CD4-positive, alpha-beta T cell (primary cell): ENCODE measurements at places on chromosomes 6 and 20. TPM values are rescaled to one million over a fixed set of nuclear protein-coding genes. Genes with fewer than 3 reads are reported as not detected.
A peak's percentile ranks its signal among the peaks of the same experiment; 100 is the strongest.

DNA sequence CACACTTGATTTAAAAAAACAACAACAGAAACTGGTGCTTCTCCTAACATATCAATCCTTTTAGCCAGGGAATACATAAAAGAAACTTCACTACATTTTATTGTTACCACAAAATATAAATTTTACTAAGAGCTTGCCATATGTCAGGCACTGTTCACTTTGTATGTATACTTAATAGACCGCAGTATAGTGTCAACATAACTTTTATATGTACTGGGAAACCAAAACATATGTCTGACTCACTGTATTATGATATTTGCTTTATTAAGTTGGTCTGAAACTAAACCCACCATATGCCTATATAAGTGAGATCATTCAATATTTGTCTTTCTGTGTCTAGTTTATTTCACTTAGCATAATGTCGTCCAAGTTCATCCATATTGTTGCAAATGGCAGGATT, 108.4 kb downstream of the KLHL32 start:
- no peak overlapping the region for H3K4me3 ChIP-seq
- no peaks in the 10 kb centered on the region for H3K4me1 ChIP-seq
- no peak for DNase-seq
- H3K27ac ChIP-seq = no peak overlapping the region

GRCh38 chr20:1893721-1894470, 1.3 kb upstream of the SIRPA start:
- no peak overlapping the region for H3K4me3 ChIP-seq
- no peak overlapping the region for H3K27ac ChIP-seq
- DNase-seq = no peak
- H3K27me3 ChIP-seq = peaks cover 20% of the 10 kb centered on the region
- H3K4me1 ChIP-seq = peaks cover 2% of the 10 kb centered on the region

DNA sequence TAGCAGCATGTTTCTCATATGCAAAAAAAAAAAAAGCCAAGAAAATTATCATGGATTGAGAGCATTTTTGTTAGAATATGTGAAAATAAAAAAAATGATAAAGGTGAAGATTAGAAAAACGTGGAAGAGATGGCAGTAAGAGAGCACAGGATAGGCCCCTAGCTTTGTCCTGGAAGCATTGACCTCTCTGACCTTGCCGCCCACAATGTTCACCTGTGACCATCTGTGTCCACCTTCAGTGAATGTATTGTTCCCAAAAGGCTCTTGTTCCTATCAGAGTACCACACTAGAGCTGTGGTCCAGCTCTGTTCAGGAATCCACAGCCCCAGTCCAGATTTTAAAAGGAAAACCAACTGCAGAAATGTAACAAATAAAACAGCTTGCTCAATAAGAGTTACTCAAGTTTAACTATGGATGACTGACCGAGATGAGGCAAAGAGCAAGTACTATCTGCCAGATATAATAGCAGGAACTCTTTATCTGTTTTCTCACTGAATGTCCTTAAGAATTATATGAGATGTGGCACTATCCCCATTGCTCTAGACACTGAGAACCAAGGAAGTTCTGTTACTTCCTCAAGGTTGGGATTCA, 287.7 kb upstream of the STXBP5 start:
- H3K36me3 ChIP-seq = no peaks in the 10 kb centered on the region
- no peak for DNase-seq
- H3K27me3 ChIP-seq = no peaks in the 10 kb centered on the region
- no peak overlapping the region for H3K4me3 ChIP-seq

- H3K27ac ChIP-seq = no peak overlapping the region
- no peak for DNase-seq
- H3K4me1 ChIP-seq = no peaks in the 10 kb centered on the region
- no peak overlapping the region for H3K4me3 ChIP-seq
Measured at GRCh38 chr6:70708448-70708847, 40.8 kb downstream of the SMAP1 start.

GRCh38 chr20:50450881-50451752, 59.1 kb upstream of the PTPN1 start:
- H3K27ac ChIP-seq = no peak overlapping the region
- H3K4me1 ChIP-seq = peaks cover 5% of the 10 kb centered on the region
- no peaks in the 10 kb centered on the region for H3K36me3 ChIP-seq
- H3K27me3 ChIP-seq = peaks cover 12% of the 10 kb centered on the region
- H3K4me3 ChIP-seq = no peak overlapping the region

DNA sequence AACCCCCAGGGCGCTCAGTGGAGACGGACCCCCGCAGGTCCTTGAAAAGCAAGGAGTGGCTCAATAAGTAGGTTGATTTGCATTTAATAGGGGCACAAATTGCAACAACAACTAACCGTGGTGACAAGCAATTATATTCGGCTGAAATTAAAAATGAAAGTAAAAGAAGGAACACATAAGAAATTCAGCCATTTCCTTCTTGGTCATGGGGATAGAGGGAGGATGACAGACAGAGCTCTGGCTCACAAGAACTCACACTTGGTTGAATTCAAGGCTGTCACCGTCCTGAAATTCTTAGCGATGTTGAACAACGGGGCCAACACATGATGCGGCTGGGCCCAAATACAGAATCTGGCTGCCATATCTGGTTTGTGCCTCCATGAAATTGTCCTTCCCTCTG, 129.0 kb downstream of the EDN3 start:
- no peak for DNase-seq
- no peak overlapping the region for H3K27ac ChIP-seq
- H3K4me1 ChIP-seq = peaks cover 7% of the 10 kb centered on the region
- H3K4me3 ChIP-seq = no peak overlapping the region
- no peaks in the 10 kb centered on the region for H3K27me3 ChIP-seq

DNA sequence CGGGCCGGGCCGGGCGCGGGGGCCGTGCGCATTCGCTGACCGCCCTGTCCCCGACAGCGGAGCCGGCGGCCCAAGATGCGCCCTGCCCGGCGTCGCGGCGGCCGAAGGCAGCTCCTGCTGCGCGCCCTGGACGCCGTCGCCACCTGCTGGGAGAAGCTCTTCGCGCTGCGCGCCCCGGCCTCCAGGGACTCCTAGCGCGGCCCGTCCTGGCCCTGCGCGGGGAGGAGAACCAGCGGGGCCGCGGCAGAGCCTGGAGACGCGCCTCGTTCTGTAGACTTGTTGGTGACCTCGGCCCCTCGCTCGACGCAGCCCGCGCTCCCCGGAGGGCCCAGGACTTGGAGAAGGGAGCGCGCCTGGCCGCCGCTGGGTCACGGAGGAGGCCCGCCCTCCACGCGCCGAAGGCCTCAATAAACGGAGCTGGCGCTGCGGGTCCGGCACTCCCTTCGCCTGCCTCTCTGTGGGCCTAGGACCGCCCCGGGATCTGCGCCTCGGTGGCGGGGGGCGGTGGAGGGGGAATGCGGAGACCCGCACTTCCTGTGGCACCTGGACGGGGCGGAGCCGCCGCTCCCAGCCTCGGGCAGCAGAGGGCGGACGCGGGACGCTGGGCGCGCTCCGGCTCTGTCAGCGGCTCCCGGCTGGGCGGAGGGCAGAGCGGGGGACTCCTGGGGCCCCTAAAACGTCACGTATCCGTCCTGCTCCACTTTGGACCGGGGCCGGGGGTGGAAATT, 2.7 kb downstream of the C20orf204 start:
- peak overlapping the region; percentile 49 for H3K4me3 ChIP-seq
- H3K4me1 ChIP-seq = peaks cover 85% of the 10 kb centered on the region
- DNase-seq = peak; percentile 88
- peak overlapping the region; percentile 13 for H3K27ac ChIP-seq

DNA sequence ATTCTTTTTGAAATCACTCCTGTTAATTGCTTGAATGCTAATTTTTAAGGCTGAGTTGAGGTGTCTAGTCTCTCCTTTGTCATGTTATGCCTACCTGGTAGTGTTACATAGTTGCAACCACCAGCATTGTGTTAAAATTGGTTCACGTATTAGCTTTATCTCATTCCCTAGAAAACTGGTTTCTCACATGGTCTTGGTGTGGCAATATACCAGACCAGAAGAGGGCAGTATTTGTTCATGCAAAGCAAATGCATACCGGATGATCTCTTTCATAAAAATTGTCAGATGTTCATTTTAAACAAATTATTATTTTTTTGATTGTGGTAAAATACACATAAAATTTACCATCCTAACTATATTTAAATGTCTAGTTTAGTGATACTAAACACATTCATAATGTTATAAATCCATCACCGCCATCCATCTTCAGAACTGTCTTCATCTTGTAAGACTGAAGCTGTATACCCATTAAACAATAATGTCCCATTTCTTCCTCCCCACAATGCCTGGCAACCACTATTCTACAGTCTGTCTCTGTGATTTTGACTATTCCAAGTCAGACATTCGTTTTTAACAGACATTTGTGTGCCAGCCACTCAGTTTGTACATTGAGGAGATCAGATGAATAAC, 92.8 kb downstream of the ATRN start:
- H3K36me3 ChIP-seq = no peaks in the 10 kb centered on the region
- no peaks in the 10 kb centered on the region for H3K27me3 ChIP-seq
- no peak for DNase-seq
- no peaks in the 10 kb centered on the region for H3K4me1 ChIP-seq
- no peak overlapping the region for H3K27ac ChIP-seq
- no peak overlapping the region for H3K4me3 ChIP-seq

GRCh38 chr6:100484474-100484873, 19.8 kb upstream of the SIM1 start:
- no peak overlapping the region for H3K4me3 ChIP-seq
- no peak for DNase-seq
- no peak overlapping the region for H3K27ac ChIP-seq
- peaks cover 7% of the 10 kb centered on the region for H3K27me3 ChIP-seq

GRCh38 chr6:170533792-170534191, 19.3 kb downstream of the PSMB1 start:
- no peaks in the 10 kb centered on the region for H3K27me3 ChIP-seq
- DNase-seq = no peak
- peaks cover 62% of the 10 kb centered on the region for H3K36me3 ChIP-seq
- H3K27ac ChIP-seq = no peak overlapping the region
- H3K4me3 ChIP-seq = no peak overlapping the region

- H3K27me3 ChIP-seq = no peaks in the 10 kb centered on the region
- no peaks in the 10 kb centered on the region for H3K4me1 ChIP-seq
- DNase-seq = no peak
- no peaks in the 10 kb centered on the region for H3K36me3 ChIP-seq
- no peak overlapping the region for H3K27ac ChIP-seq
Measured at GRCh38 chr6:4747588-4747987, 28.6 kb upstream of the CDYL start.

GRCh38 chr6:127299522-127300240, 33.0 kb downstream of the RNF146 start:
- H3K27me3 ChIP-seq = no peaks in the 10 kb centered on the region
- peaks cover 25% of the 10 kb centered on the region for H3K36me3 ChIP-seq
- no peak overlapping the region for H3K27ac ChIP-seq
- H3K4me3 ChIP-seq = no peak overlapping the region

DNA sequence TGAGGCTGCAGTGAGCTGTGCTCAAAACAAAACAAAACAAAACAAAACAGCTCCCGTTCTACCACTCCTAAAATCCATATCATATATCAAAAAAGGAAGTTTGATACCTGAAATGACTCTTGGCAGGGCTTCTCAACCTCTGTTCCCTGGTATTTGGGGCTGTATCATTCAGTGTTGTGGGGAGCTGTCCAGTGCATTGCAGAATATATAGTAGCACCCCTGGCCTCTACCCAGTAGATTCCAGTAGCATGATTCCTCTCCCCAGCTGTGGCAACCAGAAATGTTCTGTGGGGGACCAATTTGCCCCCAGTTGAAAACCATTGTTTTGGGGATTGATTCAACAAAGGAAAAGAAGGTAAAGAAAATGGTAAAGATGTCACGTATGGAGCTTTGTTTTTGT, 238.9 kb downstream of the PRL start:
- H3K36me3 ChIP-seq = no peaks in the 10 kb centered on the region
- DNase-seq = no peak
- H3K27me3 ChIP-seq = no peaks in the 10 kb centered on the region
- H3K27ac ChIP-seq = no peak overlapping the region
- H3K4me1 ChIP-seq = peaks cover 4% of the 10 kb centered on the region

- no peaks in the 10 kb centered on the region for H3K4me1 ChIP-seq
- no peaks in the 10 kb centered on the region for H3K27me3 ChIP-seq
- H3K4me3 ChIP-seq = no peak overlapping the region
- DNase-seq = no peak
- no peak overlapping the region for H3K27ac ChIP-seq
Measured at GRCh38 chr6:7402716-7403115, 13.1 kb downstream of the RIOK1 start.

- H3K4me1 ChIP-seq = no peaks in the 10 kb centered on the region
- no peaks in the 10 kb centered on the region for H3K27me3 ChIP-seq
- no peak overlapping the region for H3K4me3 ChIP-seq
Measured at GRCh38 chr6:19354181-19354580, 483.0 kb upstream of the ID4 start.

DNA sequence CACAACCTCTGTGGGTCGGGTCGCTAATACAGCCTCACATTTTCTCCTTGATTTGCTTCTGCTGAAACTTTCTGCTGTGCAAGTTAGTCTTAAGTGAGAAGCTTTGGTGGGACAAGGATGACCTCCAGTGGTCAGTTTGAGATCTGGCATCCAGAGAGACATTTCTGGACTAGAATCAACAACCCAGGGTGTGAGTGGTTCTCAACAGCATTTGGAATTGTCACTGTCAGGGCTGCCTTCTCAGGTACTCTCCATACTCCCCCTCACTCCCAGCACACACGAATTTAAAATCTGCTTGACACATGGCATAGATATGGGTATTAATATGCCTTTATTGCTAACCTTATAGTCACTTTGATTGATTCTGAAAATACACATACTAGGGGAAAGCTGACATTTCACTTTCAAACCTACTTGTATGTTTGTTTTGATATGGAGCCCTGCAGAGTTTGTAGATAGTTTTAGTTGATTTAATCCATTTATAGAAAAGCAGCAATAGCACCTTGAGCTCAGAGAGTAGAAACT, 13.2 kb downstream of the OTOR start:
- no peak overlapping the region for H3K4me3 ChIP-seq
- H3K27ac ChIP-seq = no peak overlapping the region
- H3K4me1 ChIP-seq = no peaks in the 10 kb centered on the region
- DNase-seq = peak; percentile 26

DNA sequence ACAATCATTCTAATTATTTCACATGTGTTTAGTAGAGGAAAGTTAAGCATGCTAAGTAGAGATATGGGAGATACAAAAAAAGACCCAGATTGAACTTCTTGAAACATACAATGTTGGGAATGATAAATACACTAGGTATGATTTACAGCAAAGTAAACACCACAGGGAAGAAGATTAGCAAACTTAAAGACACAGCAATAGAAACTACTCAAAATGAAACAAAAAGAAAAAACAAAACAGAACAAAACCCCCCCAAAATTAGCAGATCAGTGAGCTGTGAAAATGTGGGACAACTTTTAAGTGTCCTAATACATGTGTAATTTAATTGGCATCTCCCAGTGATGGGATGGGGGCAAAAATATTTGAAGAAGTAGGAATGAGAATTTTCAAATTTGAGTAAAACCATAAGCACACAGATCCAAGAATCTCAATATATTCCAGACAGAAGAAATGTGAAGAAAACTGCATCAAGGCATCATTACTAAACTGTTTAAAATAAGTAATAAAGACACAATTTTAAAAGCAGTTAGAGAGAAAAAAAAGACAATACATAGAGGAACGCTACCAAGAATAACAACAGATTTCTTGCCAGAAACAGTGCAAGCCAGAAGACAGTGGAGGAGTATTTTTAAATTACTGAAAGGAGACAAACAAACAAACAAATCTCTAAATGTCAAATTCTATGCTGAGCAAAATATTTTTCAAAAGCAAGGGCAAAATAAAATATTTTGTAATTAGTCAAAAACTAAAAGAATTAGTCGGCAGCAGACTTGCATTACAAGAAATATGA, 473.7 kb downstream of the QKI start:
- H3K36me3 ChIP-seq = no peaks in the 10 kb centered on the region
- no peak overlapping the region for H3K27ac ChIP-seq
- no peak for DNase-seq
- no peaks in the 10 kb centered on the region for H3K4me1 ChIP-seq
- H3K27me3 ChIP-seq = no peaks in the 10 kb centered on the region
- H3K4me3 ChIP-seq = no peak overlapping the region

The CTCFL gene
- total RNA-seq = not detected

The BANF2 gene
- total RNA-seq = not detected

The MAP3K4 gene
- total RNA-seq = 80.3 TPM

The LSM2 gene
- 13.7 TPM for total RNA-seq

The TMEM63B gene
- 11.4 TPM for total RNA-seq
